Upper lobe of left lung (tissue), 6 donors: ENCODE measurements at places on chromosomes 6 and 20. TPM values are rescaled to one million over a fixed set of nuclear protein-coding genes. Genes with fewer than 3 reads are reported as not detected.

DNA sequence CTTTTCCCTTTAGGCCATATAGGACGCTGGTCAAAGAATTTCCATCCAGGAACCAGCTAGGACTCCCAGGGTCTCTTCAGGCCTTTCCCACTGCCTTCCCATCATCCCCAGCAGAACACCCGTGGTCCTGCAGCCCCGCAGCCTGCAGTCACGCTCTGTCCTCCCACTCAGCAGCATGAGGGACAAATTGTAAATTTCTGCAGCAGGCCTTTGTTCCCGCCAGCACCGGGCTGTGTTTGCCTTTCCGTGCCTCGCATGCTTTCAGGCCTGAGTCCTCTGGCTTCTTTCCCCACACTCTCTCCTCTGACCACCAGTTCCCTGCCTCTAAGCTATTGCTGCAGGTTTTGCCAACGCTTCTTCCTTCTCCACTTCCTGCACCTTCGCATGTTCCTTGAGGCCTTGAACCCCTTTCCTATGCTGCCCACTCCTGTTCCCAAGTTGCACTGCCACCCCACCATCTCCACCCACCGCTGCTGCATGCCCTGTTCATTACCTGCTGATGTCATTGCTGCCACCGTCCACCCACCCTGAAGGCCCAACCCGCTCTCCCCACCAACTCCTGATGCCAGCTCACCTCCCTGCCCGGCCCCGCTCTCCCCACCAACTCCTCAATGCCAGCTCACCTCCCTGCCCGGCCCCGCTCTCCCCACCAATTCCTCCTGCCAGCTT lies 49.8 kb downstream of the RNASET2 start:
- H3K36me3 ChIP-seq = no peaks in the 10 kb centered on the region
- H3K4me3 ChIP-seq = no peak overlapping the region
- no peaks in the 10 kb centered on the region for H3K27me3 ChIP-seq
- no peaks in the 10 kb centered on the region for H3K4me1 ChIP-seq
- no peak for DNase-seq

The PBOV1 gene
- total RNA-seq = not detected

DNA sequence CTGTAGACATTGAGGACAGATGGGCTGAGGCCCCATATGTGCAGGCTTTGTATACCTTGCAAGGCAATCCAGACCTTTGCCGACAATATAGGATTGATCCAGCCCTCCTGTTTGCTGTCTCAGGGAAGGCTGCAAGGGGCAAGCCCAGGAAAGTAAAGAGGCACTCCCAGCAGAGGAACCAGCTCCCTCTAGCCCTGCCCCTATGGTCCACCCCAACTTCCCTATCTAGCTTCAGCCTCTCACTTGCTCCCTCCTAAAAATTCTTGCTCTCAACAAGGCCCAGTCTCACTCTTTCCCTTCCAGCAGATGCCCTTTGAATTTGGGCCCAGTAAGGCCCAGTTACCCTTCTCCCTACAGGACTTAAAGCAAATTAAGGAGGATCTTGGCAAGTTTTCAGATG lies 92.6 kb downstream of the JARID2 start:
- DNase-seq = no peak
- H3K36me3 ChIP-seq = no peaks in the 10 kb centered on the region
- peaks cover 22% of the 10 kb centered on the region for H3K4me1 ChIP-seq
- H3K4me3 ChIP-seq = no peak overlapping the region

DNA sequence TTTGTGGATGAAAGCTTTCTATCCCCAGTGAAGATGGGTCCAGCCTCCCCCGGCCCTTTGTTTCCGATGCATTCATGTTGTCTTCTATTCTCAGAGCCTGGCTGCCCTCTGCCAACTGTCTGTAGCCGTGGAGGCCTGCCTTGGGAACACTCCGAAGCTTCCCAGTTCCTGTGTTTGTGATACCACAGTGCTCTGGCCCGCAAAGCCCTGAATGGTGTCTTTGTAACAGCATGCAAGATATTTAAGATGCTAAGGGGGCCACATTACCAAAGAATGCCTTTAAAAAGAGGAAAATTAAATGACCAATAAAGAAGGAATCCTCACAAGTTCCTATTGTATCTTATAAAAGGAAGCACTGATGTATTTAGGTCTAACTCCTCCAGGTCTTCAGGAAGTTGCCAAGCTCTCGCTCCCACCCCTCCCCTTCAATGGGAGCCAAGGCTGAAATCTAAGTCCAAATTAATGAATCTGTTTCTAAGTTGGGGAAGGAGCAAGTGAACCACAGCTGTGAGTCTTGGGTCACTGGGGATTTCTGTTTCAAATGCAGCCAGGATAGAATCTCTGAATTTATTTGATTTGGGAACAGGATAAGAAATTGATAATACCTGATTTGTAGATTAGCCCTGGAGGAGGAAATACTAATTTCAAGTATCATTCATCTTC lies 596.1 kb downstream of the QKI start:
- H3K27ac ChIP-seq = no peak overlapping the region
- DNase-seq = no peak
- H3K4me1 ChIP-seq = no peaks in the 10 kb centered on the region
- no peaks in the 10 kb centered on the region for H3K36me3 ChIP-seq
- no peaks in the 10 kb centered on the region for H3K27me3 ChIP-seq

The C20orf96 gene
- total RNA-seq = 3.0 TPM
